ENCODE measurements at places on chromosomes 16 and 17.

- DNase-seq, result no peak
Measured at GRCh38 chr17:61380217-61380835, 19.3 kb upstream of the TBX2 start.

DNA sequence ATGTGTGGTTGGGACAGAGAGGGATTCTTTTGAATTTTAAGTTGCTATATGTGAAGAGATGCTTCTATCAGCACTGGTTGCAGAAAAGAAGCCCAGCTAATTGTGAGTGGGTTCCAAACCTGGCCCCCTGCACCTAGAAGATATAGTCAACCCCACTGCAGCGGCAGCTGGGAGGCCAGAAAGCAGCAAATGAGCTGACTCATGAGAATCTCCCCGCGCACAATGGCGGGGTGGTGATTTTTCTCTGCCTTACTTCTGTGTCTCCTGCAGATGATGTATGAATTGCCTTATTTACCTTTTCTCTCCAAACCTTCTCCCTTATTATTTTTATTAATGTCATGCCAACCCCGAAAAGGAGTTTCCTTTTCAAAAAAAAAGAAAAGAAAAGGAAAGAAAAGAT lies 89.7 kb downstream of the MAF start:
- DNase-seq, result no peak

DNA sequence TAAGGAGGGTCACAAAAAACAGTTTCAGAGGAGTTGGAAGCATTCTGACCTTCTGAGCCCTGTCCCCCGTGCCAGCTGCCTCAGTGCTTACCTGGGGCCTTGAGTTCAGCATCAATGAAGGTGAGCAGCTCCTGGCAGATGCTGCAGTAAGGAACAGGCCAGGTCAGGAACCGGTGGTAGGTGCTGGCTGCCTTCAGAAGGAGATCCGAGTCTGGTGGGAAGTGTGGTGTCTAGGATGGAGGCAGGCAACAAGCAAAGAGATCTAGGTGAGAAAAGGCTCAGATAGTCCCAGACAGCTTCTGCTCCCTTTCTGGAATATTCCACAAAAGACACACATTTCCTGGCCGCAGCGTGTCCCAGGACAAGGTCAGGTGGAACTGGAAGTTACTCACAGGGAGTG lies 37.2 kb upstream of the PIK3R6 start:
- no peak for DNase-seq

GRCh38 chr17:60168654-60169053 lies 18.9 kb downstream of the CA4 start:
- DNase-seq, result no peak

- DNase-seq, result no peak
Measured at GRCh38 chr16:2835638-2836493, 5.8 kb downstream of the ZG16B start.

DNA sequence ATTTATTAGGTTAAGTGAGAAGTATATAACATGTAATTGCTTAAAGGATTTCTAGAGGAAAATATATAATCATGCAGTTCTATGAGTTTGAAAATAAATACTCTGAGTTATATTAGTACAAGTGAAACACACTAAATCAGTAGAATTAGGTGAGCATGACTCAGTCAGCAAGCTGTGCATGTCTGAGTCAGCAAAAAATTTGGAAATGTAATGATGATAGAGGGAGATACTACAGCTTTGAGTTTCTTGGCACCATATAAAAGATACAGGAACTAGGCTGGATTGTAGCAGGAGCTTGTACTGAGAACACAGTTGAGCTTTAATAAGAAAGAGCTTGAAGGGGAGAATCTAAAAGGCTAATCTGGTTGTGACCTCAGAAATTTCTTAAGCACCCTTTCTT lies 1224.6 kb downstream of the CDH8 start:
- no peak for DNase-seq

GRCh38 chr17:2253768-2254406 lies 49.7 kb downstream of the SMG6 start:
- DNase-seq, result no peak

DNA sequence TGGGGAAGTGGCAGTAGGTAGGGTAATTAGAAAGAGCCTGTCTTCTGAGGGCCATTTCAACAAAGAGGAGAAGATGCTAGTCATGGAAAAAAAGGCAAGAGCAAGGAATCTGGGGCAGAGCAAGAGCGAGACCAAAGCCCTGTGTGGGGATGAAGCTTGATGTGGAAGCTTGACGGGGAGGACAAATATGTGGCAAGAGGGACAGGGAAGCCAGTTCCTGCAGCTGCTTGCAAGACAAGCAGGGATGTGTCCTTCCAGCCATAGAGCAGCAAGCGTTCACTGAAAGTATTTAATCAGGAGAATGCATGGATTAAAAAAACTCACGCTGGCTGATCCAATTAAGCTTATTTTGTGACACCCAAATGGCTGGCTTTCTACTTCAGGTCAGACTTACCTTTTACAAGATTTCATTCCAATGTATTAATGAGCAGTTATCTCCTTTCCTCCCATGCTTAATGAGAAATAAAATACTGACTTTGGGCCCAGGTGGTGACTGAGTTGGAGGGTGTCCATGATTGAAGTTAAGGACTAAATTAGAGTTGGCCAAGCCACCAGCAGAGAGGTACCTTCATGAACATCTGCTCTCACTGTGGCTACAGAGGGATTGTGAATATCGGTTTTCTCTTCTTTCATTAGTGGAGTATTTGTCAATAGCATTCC lies 76.8 kb downstream of the ABCA8 start:
- DNase-seq, result no peak

DNA sequence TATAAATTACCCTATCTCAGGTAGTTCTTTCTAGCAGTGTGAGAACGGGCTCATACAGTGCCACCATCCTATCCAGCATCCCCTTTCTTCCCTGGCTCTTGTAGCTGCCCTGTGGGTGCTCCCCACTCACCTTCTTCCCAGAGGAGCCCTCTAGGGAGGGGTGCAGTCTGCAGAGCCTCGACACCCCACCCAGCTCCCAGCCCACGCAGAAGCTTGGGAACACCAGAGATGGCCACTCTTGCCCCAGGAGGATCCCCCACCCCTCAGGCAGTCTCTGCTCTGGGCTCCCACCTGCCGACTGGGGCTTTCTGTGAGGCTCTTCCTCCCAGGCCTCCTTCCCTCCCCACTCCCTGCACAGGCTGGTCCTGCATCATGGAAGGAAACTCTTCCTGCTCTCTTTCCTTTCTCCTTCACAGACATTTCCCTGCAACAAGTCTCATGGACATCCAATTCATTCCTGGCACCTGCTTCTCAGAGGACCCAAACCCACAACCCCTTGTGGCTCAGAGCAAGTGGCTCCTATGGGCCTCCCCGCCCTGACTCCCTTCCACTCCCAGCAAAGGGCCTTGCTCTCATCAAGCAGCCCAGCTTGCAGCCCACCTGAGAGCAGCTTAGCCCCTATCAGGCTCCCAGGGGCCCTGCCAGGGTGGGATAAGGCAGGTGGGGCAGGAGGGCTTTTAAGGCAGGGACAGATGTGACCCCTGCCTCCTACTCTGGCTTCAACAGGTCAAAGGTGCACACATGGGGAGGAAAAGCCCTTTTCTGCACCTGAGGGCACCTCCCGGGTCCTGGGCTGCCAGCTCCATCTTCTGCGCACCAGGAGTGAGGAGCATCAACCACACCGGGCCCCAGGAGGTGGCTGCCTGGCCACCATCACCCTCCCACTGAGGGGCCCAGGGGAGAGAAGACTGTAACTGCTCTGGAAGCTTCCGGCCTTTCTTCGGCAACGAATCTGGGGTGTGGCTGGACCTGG lies 263.8 kb upstream of the TNRC6C start:
- no peak for DNase-seq

DNA sequence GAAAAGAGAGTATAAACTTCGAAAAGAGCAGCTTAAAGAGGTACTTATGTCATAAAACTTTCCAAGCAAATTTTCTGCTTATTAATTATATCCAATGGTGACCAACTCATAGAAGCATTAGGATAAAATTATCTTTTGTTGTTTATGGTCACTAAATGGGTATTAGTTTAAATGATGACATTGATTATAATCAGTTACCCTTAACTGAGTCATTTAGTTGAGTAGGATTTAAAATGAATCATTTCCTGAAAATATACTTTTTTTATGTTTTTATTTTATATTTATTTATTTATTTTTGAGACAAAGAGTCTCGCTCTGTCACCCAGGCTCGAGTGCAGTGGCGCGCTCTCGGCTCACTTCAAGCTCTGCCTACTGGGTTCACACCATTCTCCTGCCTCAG lies 55.9 kb downstream of the ABHD15 start:
- DNase-seq, result no peak

DNA sequence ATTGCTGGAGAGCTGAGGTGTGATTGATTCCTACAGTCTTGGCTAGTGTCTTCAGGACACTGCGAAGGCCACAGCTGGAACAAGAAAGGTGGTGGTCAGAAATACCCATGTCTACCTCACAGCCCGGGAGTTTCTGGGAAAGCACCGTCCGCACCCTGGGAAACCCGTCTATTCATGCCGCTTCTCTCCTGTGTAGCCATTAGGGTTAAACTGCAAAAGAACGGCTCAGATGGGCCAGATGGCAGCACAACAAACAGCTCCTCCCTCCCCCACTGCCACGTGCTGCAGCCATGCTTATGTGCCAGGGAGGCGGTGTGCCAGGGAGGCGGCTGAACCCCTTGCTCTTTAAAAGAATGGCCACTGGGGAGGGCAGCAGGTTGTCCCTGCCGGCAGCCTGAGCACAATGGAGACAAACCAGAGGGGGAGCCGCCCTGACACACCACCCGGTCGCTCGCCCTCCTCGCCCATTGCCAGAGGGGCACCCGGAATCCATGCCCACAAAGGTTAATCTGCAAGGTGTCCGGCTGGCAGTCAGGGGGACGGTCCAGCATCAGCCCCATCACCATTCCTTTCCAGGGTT lies 65.2 kb downstream of the CYTH1 start:
- peak; percentile 76 for DNase-seq

GRCh38 chr17:49964769-49965523 lies 4.0 kb upstream of the DLX4 start:
- DNase-seq, result no peak

DNA sequence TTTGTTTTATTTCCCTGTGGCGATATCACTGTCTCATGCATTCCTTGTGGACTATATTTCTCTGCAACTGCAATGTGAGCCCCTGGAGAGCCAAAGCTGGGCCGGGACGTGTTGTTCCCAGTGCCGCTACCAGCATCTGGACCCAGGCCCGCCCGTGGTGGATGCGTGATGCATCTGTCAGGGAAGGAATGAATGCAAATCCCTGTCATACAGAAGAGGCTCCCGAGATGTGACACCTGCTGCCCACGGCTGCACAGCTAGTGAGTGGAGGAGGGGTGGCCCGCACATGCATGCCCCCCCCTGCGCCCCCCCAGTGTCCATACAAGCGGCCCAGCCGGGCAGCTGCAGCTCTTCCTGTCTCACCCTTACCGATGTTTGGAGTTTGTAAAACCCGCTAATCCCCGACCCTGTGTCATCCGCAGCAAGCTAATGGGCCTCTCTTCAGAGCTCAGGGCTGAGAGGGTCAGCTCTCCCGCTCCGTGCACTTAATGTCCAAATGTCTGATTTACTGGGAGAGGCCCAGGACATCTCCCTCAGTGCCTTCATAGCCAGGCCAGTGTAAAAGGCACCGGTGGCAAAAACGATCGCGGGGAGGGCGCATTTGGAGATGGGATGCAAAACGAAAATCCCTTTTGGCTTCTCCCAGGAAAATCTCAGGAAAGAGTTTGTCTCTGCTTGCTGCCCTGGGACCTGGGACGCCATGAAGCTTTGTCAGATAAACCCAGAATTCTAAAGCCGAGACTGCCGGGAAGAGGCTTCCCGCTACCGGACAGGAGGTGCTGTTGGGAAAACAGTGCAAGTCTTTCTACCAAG lies 91.8 kb downstream of the FOXL1 start:
- no peak for DNase-seq

GRCh38 chr16:31000671-31001382 lies 9.6 kb downstream of the STX1B start:
- no peak for DNase-seq

DNA sequence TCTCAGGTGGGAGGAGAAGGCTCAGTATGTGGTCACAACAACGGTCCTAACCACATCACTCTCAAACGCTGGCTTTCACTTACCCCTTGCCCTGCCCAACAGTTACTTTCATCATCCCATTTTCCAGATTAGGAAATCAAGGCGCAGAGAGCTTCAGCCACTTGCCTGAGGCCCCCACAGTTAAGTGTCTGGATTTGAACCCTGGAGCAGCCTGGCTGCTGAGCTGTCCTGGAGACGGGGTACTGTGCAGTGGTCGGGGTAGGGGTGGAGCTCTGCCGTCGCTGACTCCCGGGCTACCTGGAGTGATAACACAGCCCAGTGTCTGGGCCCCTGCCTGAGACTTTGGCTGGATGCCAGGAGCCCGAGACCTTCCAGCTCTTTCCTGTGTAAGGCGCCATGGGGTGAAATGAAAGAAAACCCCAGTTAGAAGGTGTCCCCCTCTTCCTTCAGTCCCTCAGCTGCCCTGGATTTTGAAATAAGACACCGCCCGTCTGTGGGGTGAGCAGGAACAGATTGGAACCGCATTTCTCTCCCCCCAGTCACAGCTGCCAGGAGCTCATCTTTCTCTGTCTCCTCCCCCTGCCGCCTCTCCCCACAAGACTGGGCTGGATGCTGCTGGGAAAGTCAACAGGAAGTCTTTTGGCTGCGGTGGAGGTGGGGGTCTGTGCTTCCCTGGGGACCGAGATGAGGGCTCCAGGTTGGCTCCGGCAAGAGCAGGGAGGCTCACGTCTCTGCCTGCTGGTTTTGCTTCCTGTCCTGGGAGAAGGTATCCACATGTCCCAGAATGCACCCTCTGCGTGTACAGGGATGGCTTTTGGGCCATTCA lies 280.2 kb downstream of the SEC14L1 start:
- DNase-seq, result no peak

DNA sequence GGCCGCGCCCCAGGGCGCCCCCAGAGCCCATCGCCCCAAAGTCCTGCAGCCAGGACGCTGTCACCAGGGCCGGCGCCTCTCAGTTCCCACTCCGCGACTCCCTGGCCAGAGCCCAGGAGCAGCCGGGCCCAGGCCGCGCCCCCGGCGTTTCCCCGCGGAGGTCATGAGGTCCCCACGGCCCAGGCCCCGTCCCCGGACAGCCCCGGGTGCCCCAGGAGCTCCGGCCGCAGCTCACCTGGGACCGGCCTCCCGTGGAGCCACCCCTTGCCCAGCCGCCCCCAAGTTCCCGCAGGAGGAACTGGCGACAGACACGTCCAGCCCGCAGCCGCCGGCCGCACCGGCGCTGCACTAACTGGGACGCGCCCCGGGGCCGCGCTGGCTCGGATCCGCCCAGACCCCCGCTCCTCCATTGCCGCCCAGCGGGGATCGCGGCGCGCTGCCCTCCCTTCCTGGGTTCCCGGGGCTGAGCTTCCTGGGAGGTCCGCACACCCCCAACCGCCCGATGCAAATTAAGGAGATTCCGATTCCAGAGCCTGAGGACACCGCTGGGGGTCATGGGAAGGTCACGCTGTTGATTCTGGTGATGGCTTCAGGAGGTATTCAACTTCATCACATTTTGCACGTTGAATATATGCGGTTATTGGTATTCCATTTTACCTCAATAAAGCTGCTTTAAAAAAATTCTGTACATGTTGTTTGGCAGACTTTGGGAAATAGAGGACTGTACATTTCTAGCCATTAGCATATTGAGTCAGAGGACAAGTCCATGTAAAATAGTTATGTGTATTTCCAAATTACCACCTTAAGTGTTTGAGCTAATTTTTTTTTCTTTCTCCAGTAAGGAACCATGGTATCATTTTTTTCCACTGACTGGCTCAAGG lies 9.9 kb downstream of the AHSP start:
- no peak for DNase-seq
